NCI-H460 (cell line): ENCODE measurements at places on chromosomes 2 and 18. TPM values are rescaled to one million over a fixed set of nuclear protein-coding genes. Genes with fewer than 3 reads are reported as not detected.

DNA sequence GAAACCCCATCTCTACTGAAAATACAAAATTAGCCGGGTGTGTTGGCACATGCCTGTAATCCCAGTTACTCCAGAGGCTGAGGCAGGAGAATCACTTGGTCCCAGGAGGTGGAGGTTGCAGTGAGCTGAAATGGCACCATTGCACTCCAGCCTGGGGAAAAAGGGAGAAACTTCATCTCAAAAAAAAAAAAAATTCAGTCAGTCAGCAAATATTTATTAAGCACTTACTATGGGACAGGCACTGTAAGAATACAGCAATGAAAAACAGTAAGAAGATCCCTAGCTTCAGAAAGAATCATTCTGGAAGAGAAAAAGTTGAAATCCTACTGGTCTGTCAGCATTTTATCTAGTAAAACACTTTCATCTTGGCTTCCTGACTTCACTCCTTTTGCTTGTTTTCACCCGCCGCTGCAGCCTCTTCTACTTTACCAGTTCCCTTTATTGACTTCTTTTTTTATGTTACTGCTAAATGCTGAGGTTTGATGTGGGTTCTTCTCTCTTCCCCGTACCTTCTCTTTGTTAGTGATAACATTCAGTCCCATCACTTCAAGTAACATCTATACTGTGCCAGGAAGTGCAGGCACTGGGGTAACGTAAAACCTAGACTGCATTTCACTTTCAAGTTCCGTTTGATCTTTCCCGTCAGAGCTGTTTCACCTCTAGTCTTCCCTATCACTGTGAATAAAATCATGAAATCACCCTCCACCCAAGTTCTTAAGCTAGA lies 10.8 kb upstream of the TAF4B start:
- no peak for DNase-seq

GRCh38 chr18:61847164-61847791 lies 45.5 kb downstream of the RNF152 start:
- no peak for DNase-seq

FAP gene
- not detected in 2 replicates for total RNA-seq

GRCh38 chr2:226544596-226545210 lies 254.9 kb downstream of the IRS1 start:
- DNase-seq, result no peak

ACKR3 gene
- 0.07 and 0.35 TPM in 2 replicates for total RNA-seq

DNA sequence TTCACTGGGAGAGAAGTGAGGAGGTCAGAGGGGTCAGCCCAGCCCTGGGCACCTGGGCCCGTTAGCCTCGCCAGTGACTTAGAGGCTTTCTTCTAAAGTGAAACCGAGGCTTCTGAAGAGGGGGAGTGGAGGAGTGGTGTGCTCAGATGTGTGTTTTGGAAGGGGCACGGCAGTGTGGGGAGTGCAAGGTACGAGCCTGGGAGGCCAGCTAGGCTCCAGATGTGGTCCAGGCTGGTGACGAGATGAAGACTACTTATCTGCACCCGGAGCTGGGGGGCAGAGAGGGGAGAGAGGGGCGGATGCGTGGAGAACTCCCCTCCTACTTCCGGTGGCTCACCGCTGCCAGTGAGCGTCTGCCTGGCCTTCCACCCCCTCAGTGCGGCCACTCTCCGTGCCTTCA lies 371.3 kb upstream of the HS6ST1 start:
- DNase-seq, result no peak

IHH gene
- not detected in 2 replicates for total RNA-seq

DNA sequence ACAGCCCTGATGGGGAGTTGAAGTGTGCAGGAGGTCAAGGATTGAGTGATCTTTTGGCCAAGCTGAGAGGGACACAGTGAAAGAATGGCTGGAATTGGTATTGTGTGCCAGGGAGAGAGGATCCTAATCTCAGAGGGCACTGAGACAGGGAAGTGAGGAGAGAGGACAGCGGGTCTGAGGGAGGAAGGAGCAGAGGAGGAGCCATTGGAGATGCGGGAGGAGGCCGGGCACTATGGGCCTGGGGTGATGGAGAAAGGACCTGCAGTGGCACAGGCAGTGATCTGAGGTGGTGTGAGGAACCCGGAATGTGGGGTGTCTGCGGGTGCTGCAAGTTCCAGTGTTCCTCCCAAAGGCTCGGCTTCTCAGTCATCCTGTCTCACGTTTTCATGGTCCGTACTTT lies 26.8 kb downstream of the RNF144A start:
- no peak for DNase-seq

DNA sequence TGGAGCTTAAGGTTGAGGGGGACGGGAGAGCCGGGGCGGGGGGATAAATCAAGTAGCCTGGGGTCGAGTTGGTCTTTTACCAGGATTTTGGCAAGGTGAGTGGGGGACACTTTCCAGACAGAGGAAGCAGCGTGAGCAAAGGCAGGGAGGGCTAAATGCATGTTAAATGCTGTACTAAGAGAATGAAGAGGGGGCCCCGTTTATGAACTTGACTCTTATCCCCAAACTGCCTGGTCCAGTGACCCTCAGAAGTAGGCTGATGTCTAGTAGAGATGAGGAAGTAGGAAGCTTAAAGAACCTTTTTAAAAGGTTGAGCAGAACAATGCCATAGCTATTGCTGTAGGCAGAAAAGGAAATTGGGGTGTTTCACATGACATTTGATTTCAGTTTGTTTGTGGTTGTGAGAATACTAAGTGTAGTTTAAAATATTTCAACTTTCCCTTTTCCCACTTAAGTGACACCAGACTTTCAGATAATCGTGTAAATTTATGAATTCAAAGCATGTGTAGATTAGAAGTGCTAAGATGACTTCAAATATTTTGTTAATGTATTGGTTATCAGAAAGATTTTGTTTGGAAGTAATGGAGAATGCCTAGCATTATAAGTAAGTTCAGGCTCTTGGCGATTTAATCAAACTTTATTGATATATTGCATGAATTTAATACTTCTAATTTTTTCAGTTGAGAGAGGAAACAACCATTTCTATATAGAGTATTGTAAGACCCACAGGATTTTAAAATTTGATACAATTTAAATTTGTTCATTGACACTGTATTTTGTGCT lies 1.8 kb downstream of the REL start:
- DNase-seq, result no peak

DNA sequence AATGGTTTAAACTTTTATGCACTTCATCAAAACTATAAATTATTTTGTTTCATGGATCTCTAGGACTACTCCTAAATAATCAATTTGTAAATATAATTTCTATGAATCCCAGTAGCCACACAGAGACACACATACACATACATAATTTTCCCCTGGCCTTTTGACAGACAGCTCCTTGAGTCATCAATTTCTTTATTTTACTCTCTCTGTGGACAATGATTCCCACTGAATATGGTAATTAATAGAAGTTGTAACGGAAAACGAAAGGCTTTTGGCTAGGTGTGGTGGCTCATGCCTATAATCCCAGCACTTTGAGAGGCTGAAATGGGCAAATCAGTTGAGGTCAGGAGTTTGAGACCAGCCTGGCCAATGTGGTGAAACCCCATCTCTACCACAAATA lies 235.1 kb downstream of the EPHA4 start:
- DNase-seq, result no peak

ANKRD30BL gene
- total RNA-seq, result not detected in 2 replicates

CCDC150 gene
- 7.9 and 14.6 TPM in 2 replicates for total RNA-seq

DNA sequence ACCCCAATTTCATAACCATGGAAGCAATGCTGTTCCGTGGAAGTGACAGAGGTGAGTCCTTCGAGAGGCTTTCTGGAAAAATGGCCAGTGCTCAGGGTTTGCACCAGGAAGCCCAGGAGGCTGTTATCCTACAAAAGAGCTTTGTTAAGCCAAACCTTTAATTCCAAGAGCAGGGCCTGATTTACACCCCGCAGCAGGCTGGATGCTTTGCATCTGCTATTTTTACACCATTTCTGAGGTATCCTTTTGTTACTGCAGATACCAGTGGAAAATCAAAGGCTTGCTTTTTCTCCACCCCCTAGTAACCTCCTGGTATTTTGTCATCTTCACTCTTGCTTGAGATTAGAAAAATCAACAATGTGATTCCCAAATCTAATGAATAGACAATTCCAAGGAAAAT lies 380.6 kb downstream of the SOX11 start:
- no peak for DNase-seq

DNA sequence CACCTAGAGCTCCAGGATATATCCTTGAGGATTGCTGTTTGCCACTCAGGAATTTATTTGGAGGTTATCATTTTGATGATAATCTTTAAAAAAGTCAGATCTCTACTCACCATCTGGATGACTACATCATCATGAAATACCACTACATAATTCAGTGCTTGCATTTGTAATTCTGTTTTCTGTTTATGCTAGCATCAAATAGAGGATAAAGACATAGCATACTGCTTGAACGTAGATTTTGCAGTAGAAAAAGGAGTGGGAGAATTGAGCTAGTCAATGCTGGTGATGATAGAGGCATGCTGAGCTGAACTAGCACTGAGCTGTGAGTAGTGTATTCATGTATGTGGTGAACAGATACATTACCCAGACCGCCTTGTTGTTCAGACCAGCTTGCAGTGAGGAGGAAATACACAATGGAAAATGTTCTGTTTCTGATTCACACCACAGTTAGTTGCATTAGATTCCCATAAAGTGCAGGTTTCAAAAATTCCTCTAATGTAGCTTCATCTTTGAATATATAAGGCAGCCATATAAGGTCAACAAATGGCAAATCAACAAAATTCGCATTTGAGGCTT lies 68.8 kb upstream of the CDC42EP3 start:
- DNase-seq, result no peak

GRCh38 chr2:529424-529823 lies 147.8 kb downstream of the TMEM18 start:
- no peak for DNase-seq

- DNase-seq, result no peak
These were observed 317.4 kb downstream of the NBAS start for GRCh38 chr2:15243762-15244161.

DNA sequence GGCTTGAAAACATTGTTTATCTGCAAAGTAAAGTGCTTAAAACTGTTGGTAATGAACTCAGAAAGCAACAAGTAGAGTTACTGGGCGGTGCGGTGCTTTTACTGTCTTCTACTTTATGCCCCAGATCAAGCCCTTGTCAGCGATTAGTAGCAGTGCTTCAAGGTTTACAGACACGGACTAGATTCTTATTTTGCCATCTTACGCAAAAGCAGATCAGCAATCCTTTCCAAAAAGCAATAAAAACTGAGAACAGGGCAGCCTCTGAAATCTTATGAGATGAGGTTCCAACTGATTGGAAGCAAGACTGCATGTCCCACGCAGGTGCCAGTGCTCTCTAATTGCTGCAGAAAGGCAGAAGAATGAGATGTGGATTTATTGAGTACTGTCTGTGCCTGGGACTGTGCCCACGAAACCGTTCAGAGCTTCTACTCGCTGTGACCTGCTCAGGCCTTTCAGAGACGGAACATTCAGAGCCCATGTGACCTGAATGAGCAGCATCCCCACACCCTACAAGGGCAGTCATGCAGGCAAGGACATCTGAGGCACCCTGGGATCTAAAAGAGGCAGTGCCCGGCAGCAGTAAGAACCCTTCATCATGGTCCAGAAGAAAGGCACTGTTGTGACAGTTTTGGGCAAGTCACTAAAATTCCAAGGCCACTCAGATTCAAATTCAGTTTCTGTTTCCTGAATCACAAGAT lies 15.7 kb downstream of the COL4A3 start:
- no peak for DNase-seq

DNA sequence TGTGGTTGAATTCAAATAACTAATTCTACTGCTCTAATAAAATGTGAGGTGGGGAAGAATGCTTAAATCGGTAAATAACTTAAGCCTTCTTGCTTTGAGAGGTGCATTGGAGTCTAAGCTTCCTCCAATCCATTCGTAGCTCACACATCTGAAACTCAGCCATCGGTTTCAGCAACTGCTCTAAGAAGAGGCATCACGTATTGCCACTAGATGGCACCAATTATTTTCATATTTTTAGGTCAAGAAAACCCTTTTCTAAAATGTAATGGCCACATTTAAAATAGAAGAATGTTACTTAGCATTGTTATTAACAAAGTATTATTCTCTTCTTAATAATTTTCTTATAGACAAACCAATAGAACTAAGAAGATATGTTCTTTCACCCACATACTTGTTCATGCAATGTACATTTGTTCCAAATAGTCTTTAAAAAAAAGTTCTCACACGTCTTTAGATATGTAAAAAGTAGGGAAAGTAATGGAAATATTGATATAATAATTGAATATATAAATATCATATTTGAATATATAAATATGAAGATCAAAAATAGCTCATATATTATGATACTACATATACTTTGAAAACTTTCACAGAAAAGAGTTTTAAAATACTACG lies 229.8 kb downstream of the CCDC178 start:
- DNase-seq, result peak; percentile 15

DNA sequence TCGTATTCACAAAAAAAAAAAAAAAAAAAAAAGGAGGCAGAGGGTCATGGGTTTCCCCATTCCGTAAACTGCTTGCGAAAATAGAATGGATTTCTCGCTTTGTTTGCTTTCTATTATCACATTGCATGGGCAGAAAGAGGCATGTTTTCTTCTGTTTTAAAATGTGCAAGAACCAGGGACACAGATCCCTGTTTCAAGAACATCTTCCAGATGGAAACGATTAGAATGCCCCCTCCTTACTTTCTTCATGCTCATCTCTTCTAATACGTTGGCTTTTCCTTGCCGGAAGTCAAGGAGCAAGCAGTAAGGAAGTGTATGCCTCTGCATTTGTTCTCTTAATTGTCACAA lies 51.0 kb upstream of the ZNF516 start:
- DNase-seq, result no peak

FN1 gene
- total RNA-seq, result 1,230 and 1,236 TPM in 2 replicates

GRCh38 chr18:60391571-60392226 lies 19.1 kb upstream of the MC4R start:
- DNase-seq, result no peak

- DNase-seq, result no peak
These were observed 59.2 kb upstream of the KLF7 start for GRCh38 chr2:207224791-207225482.

ZNF385B gene
- 2.3 and 3.3 TPM in 2 replicates for total RNA-seq

PHOSPHO2 gene
- total RNA-seq, result 3.8 and 5.5 TPM in 2 replicates

DNA sequence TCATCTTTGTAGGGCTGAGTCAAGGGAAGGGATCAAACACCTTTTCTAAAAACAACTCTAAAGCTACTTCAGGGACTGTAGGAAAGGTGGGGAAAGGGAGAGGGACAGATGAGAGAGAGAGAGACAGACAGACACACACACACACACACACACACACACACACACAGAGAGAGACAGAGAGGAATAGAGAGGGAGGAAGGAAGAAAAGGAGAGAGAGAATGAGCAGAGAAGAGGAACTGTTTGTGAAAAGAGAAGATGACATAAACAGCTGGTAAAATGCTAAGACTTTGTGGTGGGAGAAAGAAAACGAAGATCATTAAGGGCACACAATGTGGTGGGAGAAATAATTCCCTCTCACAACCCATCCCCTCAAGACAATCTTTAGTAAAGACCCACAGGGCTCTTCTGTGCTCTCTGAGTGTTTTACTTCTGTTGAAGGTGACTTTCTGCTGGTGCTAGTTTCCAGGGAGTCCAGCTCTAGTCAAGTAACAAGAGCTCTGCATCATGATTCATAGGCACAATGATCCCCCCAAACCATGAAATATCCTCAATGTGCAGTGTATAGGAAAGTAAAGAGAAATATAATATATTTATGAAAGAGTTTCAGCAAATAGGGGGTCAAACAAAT lies 77.2 kb upstream of the STK17B start:
- no peak for DNase-seq

GRCh38 chr2:152730591-152731333 lies 12.3 kb downstream of the ARL6IP6 start:
- no peak for DNase-seq

TMEM178A gene
- 0.46 TPM in 1 of 2 replicates, not detected in the other for total RNA-seq

- DNase-seq, result peak; percentile 63
These were observed 101.9 kb downstream of the FOXI3 start for GRCh38 chr2:88350331-88351248.

SCYGR7 gene
- not detected in 2 replicates for total RNA-seq

ERBB4 gene
- total RNA-seq, result 0.26 and 0.32 TPM in 2 replicates

MITD1 gene
- 45.7 and 47.8 TPM in 2 replicates for total RNA-seq

RAB6D gene
- 0.10 TPM in 1 of 2 replicates, not detected in the other for total RNA-seq
